ENCODE measurements at places on chromosomes 6 and 20.
A peak's percentile ranks its signal among the peaks of the same experiment; 100 is the strongest.

DNA sequence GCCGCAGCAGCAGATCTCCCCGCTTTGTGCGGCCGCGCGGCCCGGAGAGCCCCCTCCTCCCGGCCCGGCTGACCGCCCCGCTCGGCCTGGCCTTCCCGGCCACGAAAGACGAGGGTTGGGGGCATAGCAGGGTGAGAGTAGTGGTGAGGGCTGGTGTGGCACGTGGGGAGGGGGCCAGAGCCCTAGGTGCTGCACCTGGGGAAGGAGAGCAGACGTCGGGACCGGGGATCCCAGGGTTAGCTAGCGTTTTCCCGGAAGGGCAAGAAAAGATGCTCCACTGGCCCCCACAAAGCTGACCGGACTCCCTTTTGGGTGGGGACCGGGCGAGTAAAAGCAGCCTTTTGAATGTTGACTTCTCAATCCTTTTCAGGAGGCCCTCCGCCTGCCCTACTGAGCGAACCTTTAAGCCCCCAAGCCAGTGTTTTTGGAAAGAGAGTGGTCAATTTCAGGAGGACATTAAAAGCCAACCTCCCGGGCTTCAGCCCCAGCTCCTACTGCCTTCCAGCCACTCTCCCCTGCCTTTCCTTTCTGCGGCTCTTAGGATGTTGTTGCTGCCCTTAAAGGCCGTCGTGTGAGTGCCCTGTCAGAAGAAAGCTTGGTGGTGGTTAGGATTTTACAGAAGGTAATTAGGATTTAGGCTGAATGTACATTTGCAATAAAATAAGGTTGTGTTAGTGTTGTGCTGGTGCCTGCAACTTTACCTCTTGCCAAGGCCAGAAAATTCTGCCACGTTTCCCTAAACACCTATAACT, 648 bp upstream of the BACH2 start:
- DNase-seq: no peak

DNA sequence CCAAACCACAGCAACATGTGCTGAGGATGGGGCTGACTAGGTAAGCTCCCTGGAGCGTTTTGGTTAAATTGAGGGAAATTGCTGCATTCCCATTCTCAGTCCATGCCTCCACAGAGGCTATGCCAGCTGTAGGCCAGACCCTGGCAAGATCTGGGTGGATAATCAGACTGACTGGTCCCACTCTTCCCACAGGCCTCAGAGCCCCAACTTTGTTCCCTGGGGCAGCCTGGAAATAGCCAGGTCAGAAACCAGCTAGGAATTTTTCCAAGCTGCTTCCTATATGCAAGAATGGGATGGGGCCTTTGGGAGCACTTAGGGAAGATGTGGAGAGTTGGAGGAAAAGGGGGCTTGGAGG, 1.5 kb upstream of the VEGFA start:
- DNase-seq: no peak

DNA sequence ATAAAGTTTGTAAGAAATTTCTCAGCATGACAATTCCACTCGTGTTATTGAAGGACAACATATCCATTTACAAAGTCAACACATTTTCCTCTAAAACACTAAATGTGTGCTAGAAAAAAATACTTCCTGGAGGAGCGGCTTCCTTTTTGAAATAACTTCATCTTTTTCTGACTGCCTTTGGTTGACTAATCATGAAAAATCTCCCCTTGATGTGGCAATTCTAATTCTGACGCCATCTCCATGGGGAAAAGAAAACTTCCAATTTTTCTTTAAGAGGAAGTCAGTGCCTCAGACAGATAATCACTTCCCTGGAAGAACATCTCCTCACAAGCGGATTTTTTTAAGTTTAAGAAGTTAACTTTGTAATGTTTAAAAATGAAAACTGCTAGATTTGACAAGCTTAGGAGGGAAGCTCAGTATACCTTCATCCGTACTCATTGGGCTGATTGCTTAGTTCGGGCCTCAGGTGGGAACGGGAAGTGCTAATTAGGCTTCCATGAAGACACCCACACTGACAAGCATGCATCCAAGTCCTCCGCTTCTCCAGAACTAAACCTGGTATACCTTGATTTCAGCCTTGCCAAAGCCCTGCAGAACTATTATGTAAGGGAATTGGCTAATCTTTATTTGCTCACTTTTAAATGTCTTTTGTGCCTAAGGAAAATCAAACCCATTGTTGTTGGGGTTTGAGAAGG, 35.1 kb upstream of the DUSP22 start:
- no peak for DNase-seq

- peak; percentile 51 for DNase-seq
Observed at GRCh38 chr6:158611541-158612370, 32.8 kb downstream of the DYNLT1 start.

DNA sequence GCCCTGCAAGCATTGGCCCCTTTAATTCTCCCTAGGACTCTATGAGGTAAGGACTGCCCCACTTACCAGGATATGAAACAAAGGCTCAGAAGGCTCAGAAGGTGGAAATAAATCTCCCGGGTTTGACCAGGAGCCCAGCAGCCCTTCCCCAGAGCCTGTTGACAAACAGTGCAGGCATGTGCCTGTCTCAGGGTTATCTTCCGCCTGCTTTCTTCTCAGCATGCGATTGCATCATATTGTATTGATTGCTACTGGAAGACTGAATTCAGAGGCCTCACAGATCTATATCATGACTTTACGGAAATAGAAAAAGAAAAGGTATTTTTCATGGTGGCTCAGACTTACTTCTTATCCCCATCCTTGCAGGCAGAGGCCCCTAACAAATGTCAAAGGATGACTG, 92.7 kb downstream of the PHACTR3 start:
- DNase-seq: no peak
